ENCODE measurements at places on chromosomes 3 and 15.

- no peak for DNase-seq
Observed at GRCh38 chr3:32492684-32493436, 9.8 kb downstream of the CMTM6 start.

GRCh38 chr15:39597751-39598185 is 16.9 kb downstream of the THBS1 start:
- DNase-seq: no peak

DNA sequence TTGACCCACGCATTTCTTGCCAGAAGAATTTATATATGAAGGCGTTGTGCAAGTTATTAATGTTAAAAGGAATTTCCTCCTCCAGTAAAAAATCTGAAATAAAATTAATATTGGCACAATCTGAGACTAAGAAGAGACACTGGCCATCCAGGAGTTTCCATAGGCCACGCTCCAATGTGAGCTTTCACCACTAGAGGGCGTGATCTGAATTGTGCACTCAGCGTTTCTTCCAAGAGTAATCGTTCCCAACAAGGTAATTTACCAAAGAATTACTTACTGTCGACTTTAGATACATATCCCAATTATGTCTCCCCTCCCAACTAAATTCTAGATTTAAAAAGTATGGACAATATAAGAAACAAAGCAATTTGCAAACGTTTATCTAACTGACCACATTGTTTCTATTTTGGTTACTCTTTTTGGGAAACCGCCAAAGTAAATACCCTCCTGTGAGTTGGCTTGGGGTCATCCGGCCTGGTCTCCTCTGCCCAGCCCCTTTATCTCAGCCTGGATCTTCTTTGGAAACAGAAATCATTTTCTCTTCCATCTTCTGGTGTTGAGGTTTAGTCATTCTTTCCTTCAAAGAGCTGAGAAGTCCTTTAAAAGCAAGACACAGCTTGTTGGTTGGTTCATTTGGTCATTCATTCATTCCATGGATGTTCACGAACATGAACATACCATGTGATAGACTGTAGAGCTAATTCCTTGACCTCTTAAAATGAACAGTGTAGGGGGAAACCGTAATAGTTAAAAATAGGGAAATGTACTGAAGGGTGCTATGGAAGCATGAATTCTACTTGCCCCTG is 26.2 kb downstream of the POLR2M start:
- peak; percentile 13 for DNase-seq

DNA sequence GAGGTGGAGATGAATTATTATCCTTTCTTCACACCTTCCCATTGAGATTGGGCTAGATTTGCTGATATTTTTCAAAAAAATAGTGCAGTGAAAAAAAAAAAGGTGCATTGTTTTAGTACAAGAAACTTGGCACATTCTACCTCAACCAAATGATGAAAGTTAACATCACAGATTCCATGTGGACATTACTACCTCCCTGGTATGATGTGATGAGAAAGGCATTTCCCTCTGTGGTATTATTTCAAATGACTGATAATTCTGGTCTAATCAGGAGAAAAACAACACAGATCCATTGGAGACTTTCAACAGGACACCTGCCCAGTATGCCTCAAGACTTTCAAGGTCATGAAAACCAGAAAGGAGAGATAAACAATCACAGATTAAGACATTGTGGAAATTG is 313.4 kb downstream of the BCHE start:
- DNase-seq: no peak

GRCh38 chr15:87369269-87369668 is 887.3 kb downstream of the NTRK3 start:
- no peak for DNase-seq
